ENCODE measurements at places on chromosomes 1 and 21.

DNA sequence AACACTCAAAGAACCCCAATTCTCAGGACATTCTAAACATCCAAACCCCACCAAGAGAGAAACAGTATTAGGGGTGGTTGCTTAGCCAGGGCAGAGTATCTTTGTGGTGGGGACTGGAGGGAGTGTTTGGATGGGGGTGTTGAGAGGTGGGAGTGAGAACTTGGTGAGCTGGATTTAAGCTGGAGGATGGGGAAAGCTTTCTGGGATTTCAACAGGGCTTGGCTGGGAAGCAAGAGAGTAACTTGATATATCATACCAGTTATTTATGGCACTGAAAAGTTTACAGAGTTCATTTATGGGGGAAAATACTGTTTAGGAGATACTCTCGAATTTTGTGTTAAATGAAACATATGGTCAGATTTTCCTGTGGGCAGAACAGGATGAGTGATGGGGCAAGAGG, 6.8 kb upstream of the CNIH3 start:
- DNase-seq: no peak

DNA sequence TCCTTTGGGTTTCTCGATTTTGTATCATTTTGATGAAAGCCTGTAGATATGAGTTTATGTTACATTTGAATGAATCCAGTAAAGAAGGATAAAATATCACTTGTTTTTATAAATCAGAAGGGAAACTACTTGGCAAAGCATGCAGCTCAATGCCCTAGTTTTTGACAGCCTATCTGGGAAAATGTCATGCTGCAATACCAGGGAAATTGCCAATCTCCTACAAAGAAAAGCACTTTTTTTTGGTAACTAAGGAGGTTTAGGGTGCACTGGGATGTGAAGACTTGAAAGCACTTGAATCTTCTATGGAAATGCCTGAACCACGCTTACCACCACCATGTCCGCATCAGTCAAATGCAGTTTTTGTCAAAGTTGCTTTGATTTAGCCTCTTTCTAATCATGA, 446.9 kb upstream of the LRRC7 start:
- DNase-seq: no peak

DNA sequence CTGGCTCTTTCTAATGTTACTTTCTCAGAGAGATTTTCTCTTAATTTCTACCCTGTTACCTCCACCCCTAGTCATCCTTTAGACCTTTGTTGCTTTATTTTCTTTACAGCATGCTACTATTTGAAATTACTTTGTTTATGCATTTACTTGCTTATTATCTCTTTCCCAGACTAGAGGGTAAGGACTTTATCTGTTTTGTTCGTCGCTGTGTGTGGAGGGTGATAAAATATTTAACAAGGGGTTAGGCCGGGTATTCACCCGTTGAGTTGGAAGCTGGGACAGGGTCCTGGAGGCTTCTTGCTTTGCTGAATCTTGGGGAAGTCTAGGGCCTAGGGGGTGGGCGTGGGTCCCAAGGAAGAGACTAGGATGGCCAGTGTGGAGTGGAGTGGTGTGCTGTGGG, 43.6 kb downstream of the CDC14A start:
- no peak for DNase-seq

- DNase-seq: no peak
Observed at GRCh38 chr1:116911779-116912469, 2.2 kb downstream of the PTGFRN start.

GRCh38 chr1:93576346-93576745, 105.3 kb downstream of the BCAR3 start:
- no peak for DNase-seq

- no peak for DNase-seq
Observed at GRCh38 chr21:43768868-43769167, 7.3 kb downstream of the CSTB start.

DNA sequence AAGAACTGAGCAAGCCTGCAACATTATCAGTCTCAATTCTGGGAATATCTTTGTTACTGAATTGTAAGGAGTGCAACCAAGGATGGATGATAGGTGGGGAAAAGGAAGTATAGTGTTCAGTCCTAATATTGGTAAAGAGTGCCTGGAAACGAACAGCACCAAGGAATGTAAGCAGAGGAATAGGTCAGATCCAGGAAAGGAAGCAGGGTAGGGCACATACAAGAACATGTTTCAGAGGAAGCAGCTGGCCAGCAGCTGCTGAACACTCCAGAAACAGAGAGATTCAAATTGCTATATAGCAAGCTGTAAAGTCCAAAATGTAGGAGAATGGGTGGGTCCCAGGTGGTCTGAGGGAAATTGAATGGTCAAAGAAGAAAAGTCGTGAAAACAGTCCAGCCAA, 37.9 kb downstream of the CRB1 start:
- DNase-seq: no peak

DNA sequence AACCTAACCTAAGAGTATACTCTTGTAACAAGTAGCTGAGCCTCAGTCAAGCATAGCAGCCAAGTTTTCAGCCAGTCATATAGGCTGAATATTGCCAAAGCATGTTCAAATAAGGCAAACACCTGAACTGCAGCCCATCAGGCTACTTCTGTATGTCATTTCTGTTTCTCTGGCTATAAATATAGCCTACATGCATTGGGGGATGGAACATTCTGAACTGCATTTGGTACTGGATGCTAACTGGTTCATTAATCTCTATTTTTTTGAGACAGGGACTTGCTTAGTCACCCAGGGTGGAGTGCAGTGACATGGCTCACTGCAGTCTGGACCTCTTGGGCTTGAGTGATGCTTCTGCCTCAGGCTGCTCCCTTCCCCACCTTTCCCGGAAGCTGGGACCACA, 37.3 kb downstream of the MAST2 start:
- DNase-seq: no peak

DNA sequence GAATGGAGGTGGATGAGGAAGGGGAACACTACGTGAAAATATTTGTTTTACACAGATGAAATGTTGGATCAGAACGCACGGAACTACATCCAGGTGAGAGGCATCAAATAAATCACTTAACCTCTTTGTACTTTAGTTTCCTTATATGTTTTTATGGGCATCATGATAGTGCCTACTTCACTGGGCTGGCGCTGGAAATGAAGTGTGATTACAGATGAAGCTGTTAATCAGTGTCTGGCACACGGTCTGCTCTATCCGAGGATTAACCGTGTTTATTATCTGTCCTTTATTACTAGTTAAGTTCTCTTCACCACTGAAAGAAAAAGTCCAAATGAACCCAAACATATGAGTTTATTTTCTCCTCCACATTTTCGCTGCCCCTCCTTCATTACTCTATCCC, 96.0 kb upstream of the TRABD2B start:
- DNase-seq: no peak

- DNase-seq: no peak
Observed at GRCh38 chr1:207240325-207241101, 81.0 kb upstream of the CD55 start.

DNA sequence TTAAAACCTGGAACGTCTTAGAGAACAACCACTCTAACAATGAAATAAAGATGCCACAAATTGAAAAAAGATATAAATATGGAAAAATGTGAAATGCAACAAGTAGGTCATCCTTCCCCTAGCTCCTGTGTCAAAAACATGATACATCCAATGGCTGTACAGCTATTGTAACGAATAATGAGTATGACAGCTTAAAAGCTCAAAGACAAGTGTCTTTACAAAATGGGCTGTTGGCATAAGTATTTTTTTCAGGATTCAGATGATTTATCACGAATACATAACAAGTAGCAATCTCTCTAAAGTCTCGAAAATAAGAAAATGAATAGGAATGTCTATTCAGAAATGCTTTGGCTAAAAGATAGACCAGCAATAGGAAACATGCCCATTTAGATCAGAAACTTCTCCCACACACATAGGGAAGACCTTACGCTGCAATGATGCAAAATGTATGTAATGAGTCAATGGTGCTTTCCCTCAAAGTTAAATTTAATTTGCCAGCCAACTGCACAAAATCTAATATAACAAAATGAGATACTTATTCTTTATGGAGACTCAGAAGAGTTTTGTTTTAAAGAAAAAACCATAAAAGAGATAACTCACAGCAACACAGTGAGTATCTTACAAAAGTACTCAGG, 8.3 kb downstream of the TGFBR3 start:
- no peak for DNase-seq

- DNase-seq: no peak
Observed at GRCh38 chr1:184465489-184466146, 78.8 kb downstream of the C1orf21 start.

- no peak for DNase-seq
Observed at GRCh38 chr1:204274446-204274845, 60.7 kb upstream of the GOLT1A start.
